ENCODE measurements at places on chromosomes 2 and 18. TPM values are rescaled to one million over a fixed set of nuclear protein-coding genes. Genes with fewer than 3 reads are reported as not detected.

Gene CDH19
- 0.27 TPM for polyA plus RNA-seq

Gene CNTNAP5
- 0.03 TPM for polyA plus RNA-seq

Gene KCNIP3
- 22.4 TPM for polyA plus RNA-seq

Gene ANKRD30BL
- polyA plus RNA-seq, result 0.56 TPM

Gene FAP
- polyA plus RNA-seq, result 12.9 TPM

Gene UPP2
- 5.8 TPM for polyA plus RNA-seq

Gene OR6B2
- polyA plus RNA-seq, result not detected

Gene ASB18
- 0.04 TPM for polyA plus RNA-seq

Gene PARD3B
- 33.1 TPM for polyA plus RNA-seq

Gene ACMSD
- 43.0 TPM for polyA plus RNA-seq

Gene UGT1A5
- not detected for polyA plus RNA-seq

Gene CREG2
- 0.98 TPM for polyA plus RNA-seq

Gene C2orf15
- polyA plus RNA-seq, result 9.9 TPM

Gene TLX2
- polyA plus RNA-seq, result 0.23 TPM

Gene TSHZ1
- polyA plus RNA-seq, result 37.2 TPM

Gene GPR17
- polyA plus RNA-seq, result 1.4 TPM

Gene STPG4
- polyA plus RNA-seq, result not detected

Gene CFC1B
- polyA plus RNA-seq, result not detected

Gene PIGN
- polyA plus RNA-seq, result 32.9 TPM

Gene DHRS9
- 0.58 TPM for polyA plus RNA-seq

Gene INO80C
- polyA plus RNA-seq, result 28.8 TPM

Gene PDE11A
- polyA plus RNA-seq, result 6.0 TPM

Gene OXER1
- 12.7 TPM for polyA plus RNA-seq

Gene REG1B
- not detected for polyA plus RNA-seq

Gene ARHGAP28
- polyA plus RNA-seq, result 69.7 TPM

Gene ACOXL
- polyA plus RNA-seq, result 0.69 TPM

Gene CHRND
- 0.87 TPM for polyA plus RNA-seq

Gene REG3A
- not detected for polyA plus RNA-seq

Gene CCDC141
- 0.32 TPM for polyA plus RNA-seq

Gene MC2R
- not detected for polyA plus RNA-seq

Gene PRKAG3
- polyA plus RNA-seq, result 0.11 TPM

Gene TAF4B
- 5.0 TPM for polyA plus RNA-seq

Gene MOCOS
- 1.8 TPM for polyA plus RNA-seq

Gene ANKAR
- 8.4 TPM for polyA plus RNA-seq

Gene KLHL41
- 1.5 TPM for polyA plus RNA-seq

Gene MC4R
- 0.22 TPM for polyA plus RNA-seq

Gene CFAP65
- 0.37 TPM for polyA plus RNA-seq

Gene SOCS6
- 29.7 TPM for polyA plus RNA-seq

Gene GCKR
- polyA plus RNA-seq, result 0.20 TPM

Gene CHRNG
- polyA plus RNA-seq, result 1.6 TPM

Gene GALNT5
- polyA plus RNA-seq, result 0.50 TPM

Gene MYCN
- 34.4 TPM for polyA plus RNA-seq
